ENCODE measurements at places on chromosomes 11 and 22.

DNA sequence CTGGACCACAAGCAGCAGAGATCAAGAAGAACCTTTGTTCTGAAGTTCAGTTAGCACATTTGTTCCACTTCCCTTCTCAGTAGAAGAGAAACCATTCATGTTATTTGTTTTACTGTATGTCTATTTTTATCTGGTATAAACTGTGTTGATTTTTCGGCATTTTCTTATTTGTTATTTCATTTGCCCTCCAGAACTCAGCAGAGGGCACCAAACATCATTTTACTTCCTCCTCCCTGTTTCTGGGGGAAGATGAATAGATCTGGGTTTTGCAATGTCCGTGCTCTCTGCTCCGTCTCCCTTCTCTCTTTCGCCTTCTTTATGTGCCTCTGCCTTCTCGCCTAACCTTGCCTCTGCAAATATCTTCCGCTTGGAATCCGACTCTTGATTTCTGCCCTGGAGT is 366.9 kb downstream of the NTM start:
- no peak for DNase-seq

- DNase-seq: no peak
These were observed 35.8 kb upstream of the HSD17B12 start for GRCh38 chr11:43644621-43645299.

GRCh38 chr11:1382429-1382828 is 7.3 kb upstream of the BRSK2 start:
- no peak for DNase-seq

DNA sequence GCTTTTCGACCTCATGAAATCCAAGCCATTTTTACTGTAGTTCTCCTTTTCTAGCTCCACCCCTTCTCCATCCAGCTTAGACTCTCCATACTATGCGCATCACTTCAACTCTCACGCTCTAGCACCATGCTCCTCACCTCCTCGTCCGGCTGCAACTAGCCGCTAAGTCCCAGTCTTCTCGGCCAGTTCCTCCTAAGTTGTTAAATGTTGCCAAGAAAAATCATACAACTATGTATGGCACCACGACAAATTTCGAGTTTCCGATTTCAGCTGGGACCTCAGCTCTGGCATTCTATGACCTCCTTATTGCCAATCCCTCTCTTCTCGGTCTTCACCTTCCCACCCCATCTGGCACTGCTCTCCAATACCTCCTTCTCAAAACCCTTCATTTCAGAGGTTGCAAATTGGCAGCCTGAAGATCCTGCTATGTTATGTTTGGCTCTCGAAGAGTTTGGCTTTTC is 1.0 kb downstream of the ZNF70 start:
- DNase-seq: no peak

GRCh38 chr22:43365715-43366440 is 22.7 kb upstream of the SCUBE1 start:
- no peak for DNase-seq

DNA sequence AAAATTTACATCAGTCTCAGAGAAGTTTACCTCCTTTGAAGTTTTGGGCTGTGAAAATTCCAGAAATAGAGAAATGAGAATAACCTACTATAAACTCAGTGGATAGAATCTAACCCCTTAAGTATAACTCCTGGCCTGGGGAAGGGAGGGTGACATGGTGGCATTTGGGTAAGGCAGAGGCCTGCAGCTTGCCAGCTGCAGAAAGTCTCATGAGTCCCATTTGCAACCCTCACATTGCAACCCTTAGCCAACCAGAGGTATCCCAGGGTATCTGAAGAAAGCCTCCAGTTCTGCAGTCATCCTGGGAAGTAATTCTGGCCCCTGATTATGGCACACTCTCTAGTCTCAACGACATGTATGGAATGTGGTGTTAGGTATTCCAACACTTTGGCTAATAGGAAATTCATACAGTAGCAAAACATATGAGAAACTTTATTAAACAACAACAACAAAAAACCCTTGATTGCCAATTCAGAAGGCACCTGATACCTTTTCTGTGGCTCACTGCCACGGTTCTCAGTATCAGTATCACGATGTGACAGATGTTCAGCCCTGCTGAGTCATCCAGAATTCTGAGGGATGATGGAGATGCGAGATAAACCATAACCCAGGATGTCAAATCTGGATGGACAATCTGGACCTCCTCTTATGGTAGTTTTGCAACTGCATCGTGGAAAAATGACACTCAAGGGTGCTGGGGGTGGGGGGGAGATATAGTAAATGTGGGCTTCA is 743.4 kb downstream of the NELL1 start:
- no peak for DNase-seq

DNA sequence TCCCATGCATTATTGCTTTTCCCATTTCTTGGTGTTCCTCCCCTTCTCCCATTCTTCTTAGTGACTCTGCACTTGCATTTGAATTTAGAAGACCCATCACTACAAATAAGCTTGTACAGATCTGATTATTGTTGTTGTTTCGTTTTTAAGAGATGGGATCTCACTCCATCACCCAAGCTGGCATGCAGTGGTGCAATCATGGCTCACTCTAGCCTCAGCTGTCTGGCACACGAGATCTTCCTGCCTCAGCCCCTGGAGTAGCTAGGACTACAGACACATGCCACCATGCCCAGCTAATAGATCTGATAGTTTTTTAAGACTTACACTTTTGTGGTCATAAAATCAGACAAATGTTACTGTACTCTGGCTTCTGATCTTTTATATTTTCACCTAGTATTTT is 252.1 kb downstream of the DDX10 start:
- DNase-seq: no peak

DNA sequence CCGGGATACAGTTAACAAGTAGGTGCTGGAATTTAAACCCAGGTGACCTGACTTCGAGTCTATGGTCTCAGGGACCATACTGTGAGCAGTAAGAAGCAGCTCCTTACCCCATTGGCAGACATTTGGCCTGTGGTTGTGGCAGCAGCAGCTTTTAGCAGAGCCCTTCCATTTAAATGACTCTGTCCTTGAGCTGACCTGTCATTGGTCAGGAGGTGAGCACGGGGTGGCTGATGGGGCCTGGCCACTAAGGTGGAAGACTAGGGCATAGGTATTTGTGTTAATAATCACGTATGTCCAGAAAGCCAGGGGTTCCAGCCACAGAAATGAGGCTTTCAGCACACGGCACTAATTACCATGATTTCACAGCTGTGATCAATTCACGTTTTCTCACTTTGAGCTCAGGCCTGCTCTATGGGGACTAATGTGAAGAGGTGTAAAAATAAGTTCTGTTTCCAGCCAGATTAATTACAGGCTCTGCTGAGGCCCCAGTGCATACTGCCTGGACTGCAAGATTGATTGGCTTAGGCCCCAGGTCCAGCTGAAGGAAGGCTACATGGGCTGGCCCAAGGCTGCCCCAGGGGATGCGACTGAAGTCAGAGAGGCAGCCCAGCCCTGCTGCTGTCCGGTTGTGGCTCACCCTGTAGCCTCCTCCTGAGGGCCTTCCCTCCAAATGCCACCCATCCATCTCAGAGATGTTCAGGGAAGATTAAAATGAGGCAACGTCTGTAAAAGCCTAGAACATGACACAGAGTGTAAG is 76.0 kb downstream of the FDX1 start:
- no peak for DNase-seq

DNA sequence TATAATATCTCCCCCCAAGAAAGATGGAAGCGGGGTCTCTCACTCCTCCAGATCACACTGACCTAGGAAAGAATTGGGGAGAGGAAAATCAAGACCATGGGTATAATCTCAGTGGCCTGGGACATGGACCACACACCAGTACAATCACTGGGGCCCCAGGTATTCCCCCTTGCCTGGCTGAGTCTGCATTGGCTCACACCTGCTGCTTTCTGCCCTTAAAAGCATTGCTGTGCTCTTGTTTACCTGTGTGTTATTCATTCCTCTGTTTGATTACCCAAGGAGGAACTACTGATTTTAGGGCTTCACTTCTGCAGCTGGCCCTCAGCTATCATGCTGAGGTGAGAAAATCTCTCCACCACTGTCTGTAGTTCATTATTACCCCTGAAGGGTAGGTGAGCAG is 14.0 kb upstream of the PARVA start:
- DNase-seq: no peak

DNA sequence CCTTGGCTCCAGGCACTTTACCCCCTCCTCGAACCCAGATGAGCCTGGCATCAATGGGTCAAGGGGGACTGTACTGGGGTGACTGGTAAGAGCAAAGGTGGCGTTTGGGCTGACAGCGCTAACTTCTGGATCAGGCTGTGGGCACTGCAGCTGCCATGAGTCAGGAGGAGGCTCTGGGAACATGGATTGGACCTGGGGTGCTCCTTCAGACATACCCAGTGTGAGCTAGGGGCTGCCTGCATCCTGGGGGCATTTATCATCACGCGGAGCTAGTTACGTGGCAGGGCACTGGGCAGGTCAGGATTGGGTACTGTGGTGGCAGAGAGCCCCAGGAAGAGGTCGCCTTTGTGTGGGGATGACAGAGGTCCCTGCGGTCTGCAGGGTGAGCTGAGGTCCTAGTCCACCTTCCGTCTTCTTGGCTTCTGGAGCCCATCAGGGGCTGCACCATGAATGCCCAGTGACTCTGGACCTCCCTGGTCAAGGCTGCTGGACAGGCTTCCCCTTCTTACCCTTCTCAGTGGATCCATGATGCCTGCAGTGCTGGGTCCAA is 13.1 kb downstream of the GRIK4 start:
- DNase-seq: no peak

- DNase-seq: no peak
These were observed 945.7 kb downstream of the DLG2 start for GRCh38 chr11:84681456-84681855.

DNA sequence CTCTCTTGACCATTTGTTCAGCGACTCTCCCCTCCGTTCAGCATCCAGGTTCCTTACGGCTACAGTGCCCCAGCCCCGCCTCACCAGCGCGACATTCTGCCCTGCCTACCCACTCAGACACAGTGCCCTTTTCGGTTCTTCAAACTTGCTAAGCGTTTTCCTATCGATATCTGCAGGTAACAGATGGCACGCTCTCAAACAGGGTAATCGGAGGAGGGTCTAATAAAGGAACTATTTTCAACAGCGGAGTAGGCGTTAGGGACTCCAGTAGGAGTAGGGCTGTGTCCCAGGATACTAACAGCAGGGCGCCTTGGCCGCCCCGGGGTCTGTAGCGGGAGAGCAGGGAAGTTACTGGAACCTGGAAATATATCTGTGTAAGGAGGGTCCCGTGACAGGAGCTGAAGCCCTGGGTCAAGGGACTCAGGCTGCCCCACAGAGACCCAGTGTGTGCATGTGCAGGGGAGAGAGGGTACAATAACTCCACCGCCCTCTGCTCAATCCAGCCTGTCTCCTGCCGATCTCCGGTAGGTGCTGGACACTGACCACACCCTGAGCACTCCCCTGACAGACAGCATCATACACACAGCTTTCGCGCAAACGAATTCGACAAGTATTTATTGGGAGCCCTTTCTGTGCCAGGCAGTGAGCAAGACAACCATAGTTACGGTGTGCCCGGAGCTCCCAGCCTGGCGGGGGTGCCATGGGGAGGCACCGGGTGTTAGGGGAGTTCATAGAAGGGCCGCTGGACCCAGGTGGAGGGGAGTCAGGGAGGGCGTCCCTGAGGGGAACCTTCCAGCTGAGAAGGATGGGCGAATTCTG is 2.1 kb downstream of the KLHL35 start:
- no peak for DNase-seq

Data from forelimb muscle (tissue), 1 donor.